ENCODE measurements at places on chromosomes 5 and 9.

- no peak for DNase-seq
Observed at GRCh38 chr5:151363673-151364072, 16.3 kb upstream of the SLC36A2 start.

DNA sequence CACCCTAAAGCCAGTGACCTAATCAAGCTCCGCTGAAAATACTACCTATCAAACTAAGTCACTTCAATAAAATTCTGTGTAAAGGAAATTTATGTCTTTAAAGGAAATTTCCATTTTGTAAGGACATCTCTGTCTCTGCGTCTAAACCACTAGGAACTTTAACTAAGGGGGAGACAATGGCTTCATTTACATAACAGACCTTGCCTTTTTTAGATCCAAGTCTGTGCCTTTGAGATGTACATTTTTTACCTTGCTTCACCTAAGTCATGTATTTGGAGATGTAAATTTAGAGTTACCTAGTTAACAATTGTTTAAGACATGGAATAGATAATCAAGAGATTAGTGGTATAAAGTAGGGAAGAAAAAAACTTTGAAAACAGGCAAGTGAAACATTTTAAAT lies 10.2 kb upstream of the GLT6D1 start:
- DNase-seq = no peak

- no peak for DNase-seq
Observed at GRCh38 chr5:55386356-55386755, 78.6 kb downstream of the MTREX start.

DNA sequence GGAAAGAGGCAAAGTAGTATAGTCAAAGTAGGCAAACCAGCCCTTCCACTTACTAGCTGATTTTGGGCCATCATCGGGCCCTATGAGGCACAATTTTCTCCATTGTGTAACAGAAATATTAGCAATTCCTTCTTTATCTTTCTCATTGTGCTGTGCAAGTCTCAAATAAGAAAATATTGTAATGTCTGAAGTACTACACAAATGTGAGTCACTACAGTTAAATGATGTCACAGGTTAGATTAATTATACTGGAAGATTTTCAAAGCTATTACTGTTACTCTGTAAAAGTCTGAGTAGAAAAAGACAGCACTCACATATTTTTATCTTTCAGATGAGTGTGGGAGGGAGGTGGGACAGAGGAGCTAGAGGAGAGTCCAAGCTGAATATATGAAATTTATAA lies 12.4 kb upstream of the TMC1 start:
- no peak for DNase-seq

DNA sequence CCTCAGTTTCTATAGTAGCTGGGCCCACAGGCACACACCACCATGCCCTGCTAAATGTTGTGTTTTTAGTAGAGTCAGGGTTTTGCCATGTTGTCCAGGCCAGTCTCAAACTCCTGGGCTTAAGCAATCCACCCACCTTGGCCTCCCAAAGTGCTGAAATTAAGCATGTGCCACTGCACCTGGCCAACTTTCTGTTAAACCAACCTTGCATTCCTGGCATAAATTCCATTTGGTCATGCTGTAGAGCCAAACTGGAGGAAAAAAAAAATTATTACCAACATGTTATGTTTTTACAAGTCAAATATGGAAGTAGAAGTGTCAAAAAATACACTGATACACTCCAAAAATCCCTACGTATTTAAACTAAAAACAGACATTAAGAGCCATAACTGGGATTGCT lies 54.1 kb downstream of the ERMP1 start:
- no peak for DNase-seq

DNA sequence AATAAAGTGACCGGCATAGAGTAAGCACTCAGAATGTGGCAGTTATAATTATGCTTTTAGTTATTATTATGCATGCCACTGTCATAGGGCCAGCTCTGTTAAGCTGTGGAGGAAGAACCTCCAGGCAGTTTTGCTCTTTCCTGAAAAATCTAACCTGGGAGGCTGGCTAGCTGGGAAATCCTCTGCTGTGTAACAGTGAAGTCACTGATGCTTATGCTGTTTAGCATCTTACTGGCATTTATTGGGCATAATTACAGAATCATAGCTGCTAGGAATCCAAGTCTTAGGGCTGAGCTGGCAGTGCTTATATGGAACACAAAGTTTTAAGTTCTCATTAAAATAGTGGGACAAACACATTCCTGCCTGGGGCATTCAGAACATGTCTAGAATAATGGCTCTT lies 5.5 kb upstream of the GSN start:
- DNase-seq = no peak

DNA sequence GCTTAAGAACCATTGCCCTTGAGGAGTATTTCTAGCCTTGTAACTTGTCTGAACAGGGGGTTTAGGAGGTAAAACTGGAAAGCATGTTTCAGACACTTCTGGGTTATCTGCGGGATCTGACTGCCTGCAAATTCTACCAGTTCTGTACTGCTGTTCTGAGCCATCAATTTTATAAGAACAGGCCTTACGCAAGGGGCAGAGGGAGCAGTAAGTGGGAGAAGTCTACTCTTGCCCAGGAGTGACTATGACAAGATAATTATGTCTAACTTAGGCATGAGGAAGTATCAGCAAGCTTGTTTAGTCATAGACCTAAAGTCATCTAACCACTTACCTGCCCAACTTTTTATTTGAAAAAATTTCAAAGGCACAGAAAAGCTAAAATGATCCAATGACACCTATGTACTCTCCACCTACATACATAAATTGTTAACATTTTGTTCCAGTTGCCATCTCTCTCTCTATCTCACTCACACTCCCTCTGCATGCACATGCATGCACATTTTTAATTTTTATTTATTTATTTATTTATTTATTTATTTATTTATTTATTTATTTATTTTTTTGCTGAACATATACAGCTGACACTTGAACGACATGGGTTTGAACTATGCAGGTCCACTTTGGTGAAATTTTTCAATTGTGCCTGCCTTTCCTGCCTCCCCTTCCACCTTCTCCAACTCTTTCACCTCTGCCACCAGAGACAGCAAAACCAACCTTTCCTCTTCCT lies 18.4 kb upstream of the DEPDC1B start:
- DNase-seq = no peak

GRCh38 chr9:15329539-15330109 lies 22.6 kb upstream of the TTC39B start:
- no peak for DNase-seq

DNA sequence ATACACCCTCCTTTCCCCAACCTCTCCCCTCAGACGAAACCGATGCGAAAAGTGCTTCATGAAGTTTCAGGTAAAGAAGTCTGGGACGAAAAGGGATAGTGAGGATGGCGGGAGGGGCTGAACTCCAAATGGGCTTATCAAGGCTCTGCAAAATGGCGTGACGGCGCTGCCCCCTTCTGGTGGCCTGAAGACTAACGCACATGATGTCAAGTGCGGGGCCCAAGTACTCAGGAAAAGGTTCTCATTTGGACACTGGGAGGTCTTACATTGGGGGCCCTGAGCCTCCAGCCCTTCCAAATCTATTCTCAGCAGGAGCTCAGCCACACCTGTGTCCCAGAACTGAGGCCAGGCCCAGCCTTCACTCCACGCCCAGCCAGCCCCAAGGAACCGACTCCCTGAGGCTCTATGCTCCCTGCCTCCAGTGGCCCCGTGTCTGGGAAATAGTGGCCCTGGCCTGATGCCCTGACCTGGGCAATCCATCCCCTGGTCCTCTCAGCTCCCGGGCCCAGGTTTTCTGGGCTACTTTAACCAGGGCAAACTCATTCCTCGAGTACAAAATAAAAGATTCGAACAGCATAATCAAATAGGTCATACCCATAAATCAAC lies 119.9 kb downstream of the KCNIP1 start:
- DNase-seq = peak; percentile 26

DNA sequence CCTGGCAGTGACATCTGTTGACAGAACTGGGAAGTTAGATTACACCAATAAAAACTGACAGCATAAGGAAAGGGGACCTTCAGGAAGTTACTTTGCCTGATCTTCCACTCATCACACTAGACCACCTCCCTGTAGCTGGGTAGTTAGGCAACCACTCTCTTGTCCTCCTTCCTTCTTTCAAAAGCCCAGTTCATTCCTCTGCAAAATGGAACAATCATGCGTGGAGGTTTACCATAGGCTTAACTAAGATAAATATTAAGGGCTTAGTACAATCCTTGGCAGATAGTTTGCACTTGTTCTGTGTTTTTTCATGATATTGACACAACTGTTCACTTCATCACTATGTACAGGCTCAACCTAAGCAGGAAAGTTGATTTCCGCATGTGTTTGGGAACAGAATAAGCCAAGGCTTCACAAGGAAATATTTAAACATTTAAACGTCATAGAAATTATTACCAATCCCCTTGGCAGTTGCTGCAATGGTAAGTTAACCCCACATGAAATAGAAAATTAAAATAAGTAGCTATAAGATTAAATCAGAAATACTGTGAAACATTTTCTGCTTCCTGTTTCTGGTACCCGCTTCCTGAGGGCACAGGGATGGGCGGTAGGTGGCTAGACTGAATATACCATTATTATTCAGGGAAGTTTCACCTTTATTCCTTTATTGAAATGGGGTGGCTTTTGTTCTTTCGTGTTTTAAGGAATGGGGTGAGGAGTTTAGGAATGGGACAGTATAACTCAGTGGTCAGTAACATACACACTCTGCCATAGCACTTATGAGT lies 9.9 kb upstream of the PTGER4 start:
- no peak for DNase-seq

DNA sequence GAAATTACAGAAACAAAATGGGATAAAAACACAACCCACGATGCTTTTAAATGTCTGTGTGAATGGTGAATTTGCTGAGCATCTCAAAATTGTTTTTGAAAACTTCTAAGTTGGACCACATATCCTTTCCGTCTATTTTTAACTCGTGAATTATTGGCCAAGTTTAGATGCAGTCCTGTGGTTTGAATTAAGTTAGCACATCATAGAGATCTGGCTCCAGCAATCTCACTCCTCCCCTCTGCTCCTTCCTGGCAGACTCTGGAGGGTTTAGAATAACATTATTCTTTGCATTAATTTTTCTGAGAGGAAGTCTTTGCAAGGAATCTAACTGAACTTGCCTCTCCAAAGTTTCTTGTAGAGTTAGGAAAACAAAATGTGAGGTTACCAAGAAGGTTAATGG lies 14.5 kb upstream of the ANKRD55 start:
- no peak for DNase-seq

DNA sequence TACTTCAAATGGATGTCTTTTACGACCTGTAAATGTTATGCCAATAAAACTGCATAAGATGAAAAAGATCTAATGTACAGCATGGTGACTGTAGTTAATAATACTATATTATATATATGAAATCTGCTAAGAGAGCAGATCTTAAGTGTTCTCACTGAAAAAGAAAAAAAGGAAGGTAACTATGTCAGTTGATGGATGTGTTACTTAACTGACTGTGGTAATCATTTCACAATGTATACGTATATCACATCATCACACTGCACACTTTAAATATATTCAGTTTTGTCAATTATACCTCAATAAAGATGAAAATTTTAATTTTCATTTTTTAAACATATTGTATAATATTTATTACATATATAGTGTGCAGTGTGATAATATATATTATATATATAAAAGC lies 31.9 kb downstream of the THBS4 start:
- no peak for DNase-seq

DNA sequence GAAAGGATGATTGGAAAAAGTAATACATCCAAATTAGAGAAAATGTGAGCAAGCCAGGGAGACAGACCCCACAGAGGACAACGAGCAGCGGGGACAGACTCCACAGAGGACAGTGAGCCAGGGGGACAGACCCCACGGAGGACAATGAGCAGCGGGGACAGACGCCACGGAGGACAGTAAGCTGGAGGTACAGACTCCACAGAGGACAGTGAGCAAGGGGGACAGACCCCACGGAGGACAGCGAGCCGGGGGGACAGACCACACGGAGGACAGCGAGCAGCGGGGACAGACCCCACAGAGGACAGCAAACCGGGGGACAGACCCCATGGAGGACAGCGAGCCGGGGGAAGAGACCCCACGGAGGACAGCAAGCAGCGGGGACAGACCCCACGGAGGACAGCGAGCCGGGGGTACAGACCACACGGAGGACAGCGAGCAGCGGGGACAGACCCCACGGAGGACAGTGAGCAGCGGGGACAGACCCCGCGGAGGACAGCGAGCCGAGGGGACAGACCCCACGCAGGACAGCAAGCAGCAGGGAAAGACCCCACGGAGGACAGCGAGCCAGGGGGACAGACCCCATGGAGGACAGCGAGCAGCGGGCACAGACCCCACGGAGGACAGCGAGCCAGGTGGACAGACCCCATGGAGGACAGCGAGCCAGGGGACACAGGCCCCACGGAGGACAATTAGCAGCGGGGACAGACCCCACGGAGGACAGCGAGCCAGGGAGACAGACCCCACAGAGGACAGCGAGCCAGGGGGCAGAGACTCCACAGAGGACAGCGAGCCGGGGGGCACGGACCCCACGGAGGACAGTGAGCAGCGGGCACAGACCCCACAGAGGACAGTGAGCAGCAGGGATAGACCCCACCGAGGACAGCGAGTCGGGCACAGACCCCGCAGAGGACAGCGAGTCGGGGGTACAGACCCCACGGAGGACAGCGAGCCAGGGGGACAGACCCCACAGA lies 1.9 kb upstream of the ZDHHC11 start:
- DNase-seq = no peak

DNA sequence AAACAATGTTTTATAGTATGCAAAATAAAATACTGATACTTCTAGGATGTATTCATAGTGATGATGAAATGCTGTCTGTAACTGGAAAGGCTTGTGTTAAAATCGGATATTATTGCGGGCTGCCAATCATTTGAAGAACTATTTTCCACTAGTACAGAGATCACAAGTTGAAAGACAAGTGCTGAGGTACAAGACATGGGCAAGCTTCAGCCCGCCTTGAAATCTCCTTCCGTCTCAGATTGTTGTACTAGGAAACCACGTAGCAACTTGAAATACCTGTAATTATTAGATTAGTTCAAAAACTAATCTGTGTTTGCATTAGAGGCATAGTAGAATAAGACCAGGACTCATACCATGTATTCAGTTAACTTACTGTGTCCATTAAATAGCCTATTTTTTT lies 218.2 kb downstream of the ARHGEF28 start:
- DNase-seq = no peak

- no peak for DNase-seq
Observed at GRCh38 chr5:162888268-162888667, 549.1 kb upstream of the CCNG1 start.

DNA sequence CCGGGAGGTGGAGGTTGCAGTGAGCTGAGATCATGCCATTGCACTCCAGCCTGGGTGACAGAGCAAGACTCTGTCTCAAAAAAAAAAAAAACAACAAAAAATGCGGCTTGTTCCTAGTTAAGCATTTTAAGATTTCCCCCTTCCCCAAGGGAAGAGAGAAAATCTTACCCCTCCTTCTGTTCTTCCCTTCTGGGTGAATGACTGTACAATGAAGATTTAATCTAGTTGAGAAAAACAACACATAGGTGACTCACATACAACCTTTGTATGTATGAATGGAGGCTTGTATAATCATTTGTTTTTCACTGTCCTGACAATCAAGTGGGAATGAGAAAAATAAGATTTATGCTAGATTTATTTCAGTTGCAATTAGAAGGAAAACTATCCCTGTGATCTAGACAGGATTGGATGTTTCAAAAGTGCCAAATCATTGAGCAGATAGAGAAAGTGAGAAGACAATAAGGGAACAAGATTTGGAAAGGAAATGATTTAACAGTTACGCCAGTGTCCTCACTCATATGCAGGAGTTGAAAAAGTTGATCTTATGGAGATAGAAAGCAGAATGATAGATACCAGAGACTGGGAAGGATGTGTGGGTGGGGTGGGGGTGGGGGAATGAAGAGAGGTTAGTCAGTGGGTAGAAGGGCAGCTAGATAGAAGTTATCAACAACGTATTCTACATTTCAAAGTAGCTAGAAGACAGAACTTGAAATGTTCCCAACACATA lies 16.7 kb downstream of the GDA start:
- DNase-seq = no peak

GRCh38 chr9:98570663-98571440 lies 137.9 kb downstream of the GABBR2 start:
- no peak for DNase-seq

Measured in NCI-H524 (cell line).